ENCODE measurements at places on chromosomes 11 and 22.

DNA sequence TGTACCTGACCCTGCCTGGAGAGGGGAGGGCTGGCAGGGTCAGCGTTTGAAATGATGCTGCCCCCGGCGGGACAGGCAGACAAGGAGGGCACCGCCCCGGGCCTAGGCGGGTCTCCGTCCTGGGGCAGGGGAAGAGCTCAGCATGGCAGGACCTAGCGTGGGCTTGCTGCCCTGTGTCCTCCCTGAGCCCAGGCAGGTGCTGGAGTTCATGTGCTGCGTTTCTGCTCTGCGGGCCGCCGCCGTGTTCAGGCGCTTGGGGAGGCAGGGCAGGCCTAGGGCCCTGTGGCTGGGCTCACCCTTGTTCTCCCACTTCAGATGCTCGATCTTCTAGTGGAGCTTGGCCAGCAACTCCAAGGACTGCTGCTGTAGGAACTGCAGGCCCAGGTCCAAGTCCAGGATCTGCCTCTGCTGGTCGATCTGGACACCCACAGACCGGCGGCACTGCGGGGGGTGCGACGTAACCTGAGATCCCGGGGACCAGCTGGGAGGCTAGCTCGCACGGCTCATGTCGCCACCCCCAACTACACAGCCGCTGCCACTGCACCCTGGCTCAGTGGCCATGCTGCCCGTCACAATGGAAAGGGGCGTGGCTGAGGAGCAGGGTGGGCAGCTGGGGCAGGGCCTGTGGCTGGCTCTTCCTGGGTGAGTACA is 84.4 kb downstream of the MED15 start:
- no peak for DNase-seq

- DNase-seq: no peak
These were observed 96.1 kb downstream of the SHANK2 start for GRCh38 chr11:71156301-71156700.

DNA sequence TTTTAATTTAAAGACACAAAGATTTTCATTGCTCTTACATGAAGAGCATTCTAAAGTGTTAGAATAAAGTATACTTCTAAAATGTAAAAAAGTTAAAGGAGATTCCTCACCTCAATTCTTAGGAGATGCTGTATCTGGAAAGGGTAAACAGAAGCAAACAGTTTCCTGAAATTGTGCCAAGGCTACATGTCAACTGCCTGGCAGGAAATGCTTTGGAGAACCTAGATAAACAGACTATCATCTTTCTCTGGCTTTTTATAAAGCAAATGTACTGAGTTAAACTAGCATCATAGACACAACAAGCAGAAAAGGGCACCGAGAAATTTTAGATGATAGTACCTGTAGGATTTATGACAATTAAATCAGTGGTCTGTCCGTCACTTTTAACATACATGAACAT is 24.7 kb upstream of the AKIP1 start:
- DNase-seq: no peak

GRCh38 chr22:50657925-50658324 is 14.7 kb upstream of the SHANK3 start:
- DNase-seq: no peak

DNA sequence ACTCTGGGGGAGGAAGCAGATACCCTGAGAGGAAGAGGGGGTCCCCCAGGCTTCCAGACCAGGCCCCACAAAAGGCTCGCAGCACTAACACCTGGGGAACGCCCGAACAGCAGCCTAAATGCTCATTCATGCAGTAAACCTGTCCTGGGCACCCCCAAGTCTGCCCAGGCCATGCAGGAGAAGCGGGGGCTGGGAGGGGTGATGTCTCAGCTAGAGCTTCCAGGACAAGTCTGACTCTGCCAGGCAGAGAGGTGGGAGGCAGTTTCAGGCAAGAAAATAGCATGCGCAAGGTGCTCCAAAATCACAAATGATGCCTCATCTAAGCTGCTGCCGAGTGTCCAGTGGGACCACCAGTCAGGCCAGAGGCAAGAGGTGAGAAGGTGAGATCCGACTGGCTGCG is 14.6 kb downstream of the CABP7 start:
- DNase-seq: no peak

GRCh38 chr22:28906312-28906711 is 22.9 kb downstream of the ZNRF3 start:
- no peak for DNase-seq

DNA sequence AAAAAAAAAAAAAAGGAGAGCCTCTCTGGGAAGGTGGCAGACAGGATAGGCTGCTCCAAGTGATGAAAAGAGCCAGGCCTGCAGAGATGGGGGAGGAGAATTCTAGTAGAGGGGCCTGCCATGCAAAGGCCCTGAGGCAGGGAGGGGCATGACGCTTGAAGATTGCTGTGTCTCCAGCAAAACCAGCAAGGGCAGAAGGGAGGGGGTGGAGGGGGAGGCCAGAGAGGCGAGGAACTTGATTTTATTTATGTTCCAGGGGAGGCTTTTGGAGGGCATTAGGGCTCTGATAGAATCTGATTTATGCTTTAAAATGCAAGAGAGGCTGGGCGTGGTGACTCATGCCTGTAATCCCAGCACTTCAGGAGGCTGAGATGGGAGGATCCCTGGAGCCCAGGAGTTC is 16.7 kb upstream of the PACSIN2 start:
- DNase-seq: no peak

GRCh38 chr11:105718641-105719040 is 108.8 kb downstream of the GRIA4 start:
- DNase-seq: no peak
